NCI-H2029 treated with DMSO at 0.1 percent for 48 hours (cell line): ENCODE measurements at places on chromosomes 5 and 9.

GRCh38 chr5:53984971-53985370, 325.4 kb downstream of the ARL15 start:
- no peak for DNase-seq

- DNase-seq = no peak
These were observed 42.3 kb upstream of the MATR3 start for GRCh38 chr5:139251281-139251687.

DNA sequence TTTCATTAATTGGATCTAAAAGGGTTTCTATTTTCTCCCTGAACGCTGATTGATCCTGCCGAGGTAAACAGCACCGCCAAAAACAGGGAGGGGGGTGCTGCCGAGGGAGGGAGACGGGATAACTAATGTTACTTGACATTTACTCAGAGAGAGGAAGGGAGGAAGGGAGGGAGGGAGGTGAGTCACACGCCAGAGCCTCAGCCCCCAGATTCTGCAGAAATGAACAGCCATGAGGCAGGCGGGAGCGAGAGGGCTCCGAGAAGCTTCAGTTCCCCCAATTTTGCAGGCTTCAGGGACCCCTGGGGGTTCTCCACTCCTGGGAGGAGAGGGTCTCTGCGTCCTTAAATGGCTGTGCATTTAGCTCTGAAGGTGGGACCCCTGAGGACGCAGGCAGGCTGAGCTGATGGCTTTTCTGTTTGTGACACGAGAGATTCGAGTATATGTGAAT, 59.1 kb upstream of the IER5L start:
- DNase-seq = no peak

- DNase-seq = no peak
These were observed 114.7 kb upstream of the IL7R start for GRCh38 chr5:35741971-35742370.

DNA sequence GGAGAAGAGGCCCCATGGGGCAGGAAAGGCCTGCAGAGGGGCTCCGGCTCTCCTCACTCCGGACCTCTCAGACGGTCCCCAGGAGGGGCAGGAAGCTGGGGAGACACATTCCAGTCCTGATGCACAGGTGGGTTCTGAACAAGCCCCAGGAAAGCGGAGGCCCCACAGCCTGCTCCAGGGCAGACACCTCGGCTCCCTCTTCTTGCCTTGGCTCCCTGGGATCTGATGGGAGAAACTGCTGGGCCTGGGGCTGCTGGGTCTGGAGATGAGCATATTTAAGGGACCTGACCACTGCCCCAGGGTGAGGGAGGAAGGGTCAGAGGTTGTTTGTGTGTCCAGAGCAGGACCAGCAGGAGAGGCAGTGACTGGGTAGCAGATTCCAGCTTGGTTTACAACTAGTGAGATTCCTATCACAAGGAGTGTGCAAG, 1.2 kb downstream of the CORO2A start:
- DNase-seq = no peak

- DNase-seq = no peak
These were observed 6.8 kb downstream of the AUH start for GRCh38 chr9:91354881-91355280.

DNA sequence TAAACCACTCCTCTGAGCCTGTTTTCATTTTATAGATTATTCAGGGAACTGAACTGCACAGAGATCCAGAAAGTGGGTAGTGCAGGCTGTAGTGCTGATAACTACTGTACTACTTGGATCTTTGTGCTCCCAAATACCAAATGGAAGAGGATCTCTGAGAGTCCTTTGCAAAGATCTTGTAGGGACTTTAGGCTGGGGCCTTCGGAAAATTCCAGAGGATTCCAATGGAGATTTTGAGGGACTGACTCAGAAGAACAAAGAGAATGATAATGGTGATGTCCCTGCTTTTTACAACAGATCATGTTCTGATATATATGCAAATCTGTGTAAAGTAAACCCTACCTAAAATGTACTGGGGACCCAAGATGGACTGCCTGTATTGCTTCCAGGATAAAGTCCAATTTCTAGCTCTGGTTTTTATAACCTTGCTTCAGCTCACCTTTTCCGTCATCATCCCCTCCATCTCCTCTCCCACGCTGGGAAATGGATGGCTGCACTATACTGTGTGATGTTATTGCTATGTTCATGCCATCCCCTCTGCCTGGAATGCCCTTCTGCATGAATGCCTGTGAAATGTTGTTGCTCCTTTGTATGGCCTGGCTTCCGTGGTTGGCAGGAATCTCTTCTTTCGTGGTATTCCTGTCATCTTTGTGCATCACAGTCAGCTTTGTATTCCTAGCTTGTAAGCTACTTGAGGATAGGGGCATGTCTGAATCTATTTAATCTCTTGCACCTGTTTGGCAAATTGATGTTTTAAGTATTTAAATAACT, 9.7 kb upstream of the PSMD5 start:
- DNase-seq = no peak

DNA sequence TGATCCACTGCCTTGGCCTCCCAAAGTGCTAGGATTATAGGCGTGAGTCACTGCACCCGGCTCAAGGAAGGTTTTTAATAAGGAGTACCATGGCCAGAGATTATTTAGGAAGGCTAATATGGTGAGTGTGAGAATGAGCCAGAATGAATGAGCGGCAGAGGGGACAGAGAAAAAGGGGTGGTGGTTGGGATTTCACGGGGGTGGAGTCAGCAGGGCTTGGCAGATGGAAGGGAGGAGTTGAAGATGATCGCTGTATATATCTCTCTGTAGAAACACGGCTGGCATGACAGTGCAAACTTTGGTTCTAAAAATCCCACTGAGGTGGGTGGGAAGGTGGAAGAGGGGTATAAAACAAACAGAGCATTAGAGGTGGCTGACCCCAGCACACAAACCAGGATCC, 176.7 kb upstream of the TBC1D2 start:
- DNase-seq = no peak

DNA sequence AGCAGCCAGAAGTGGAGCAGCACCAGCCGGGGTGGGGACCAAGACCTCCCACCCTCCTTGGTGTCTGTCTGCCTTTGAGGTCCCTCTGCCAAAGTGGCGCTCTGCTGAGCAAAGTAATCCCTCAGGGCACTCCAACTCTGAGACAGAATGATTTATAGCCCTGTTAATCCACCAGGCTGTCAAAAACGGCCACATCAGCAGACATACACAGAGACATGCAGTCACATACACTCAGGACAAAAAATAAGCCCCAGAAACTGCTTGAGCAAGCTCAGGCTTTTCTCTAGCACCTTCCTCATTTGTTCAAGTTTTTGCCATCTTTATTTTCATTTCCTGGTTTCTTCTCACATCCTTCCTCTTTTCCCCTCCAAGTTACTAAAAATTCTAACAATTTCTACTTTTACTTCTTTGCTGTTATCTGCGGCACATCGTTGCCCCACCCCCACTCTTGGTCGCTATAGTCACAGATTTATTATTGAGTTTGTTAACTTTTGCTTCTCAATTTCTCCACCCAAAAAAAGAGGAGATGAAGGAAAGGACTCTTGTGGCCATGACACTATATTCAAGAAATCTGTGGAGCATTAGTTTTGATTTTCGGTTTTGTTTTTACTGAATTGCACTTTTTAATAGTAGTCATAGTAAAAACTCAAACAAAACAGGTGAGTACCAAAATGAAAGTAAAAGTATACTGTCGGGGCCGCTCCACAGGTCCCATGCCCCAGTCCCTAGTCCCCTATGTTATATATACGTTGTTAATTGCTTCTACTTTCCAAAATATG, 17.4 kb upstream of the ADRB2 start:
- peak; percentile 53 for DNase-seq

- no peak for DNase-seq
These were observed 553 bp downstream of the MAP3K1 start for GRCh38 chr5:56815658-56816545.

GRCh38 chr5:39146831-39147540, 72.4 kb downstream of the FYB1 start:
- no peak for DNase-seq

- DNase-seq = no peak
These were observed 54.2 kb downstream of the GPR107 start for GRCh38 chr9:130107955-130108354.

DNA sequence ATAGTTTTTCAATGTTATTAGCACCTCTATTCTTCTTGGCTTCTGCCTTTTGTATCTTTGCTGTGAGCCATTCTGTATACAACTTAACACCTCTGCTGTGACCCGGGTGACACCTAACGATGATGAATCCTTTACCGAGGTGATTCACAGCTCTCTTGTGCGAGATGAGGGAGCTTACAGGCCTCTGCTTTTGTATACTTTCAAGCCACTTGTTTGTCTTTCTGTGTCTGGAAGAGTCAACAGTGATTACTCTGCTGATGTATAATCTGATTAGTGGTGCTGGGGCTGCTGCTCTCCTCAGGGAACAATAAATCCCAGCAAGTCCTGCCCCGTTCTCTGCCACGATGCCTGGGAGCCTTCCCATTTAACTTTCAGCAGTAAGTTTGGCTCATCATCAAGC, 442.9 kb upstream of the SGCD start:
- no peak for DNase-seq

- DNase-seq = no peak
These were observed 86.2 kb upstream of the RAPGEF1 start for GRCh38 chr9:131826053-131826452.

- DNase-seq = no peak
These were observed 112.5 kb downstream of the UHRF2 start for GRCh38 chr9:6525326-6526045.

GRCh38 chr5:144538845-144539244, 368.2 kb downstream of the KCTD16 start:
- DNase-seq = no peak

GRCh38 chr9:99073985-99074901, 30.7 kb upstream of the TGFBR1 start:
- no peak for DNase-seq

- no peak for DNase-seq
These were observed 218.8 kb downstream of the PRR16 start for GRCh38 chr5:120682851-120683250.

DNA sequence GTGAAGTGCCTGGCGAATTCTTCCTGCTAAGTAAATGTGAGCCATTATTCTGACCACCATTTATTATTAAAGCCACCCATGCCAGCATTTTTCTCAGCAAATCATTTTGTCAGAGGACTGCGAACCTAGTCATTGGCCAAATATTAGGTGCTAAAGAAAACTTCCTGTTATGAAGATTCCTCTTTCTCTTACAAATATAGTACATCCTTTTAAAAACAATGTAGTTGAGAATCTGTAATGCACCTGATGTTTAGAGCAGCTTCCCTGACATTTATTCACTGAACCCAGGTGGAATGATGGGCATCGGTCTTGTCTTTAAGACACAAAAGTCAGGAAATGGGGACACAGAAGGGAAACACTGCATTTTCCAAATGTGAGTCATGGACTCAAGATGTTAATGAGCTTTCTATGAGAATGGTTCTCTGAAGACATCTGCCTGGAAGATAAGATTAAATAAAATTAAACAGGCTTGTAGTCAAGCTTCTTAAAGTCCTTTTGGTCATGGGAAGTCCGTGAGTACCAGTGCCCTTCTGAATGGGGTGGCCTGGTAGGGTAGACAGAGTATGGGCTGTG, 290.6 kb downstream of the FBXL7 start:
- DNase-seq = no peak

DNA sequence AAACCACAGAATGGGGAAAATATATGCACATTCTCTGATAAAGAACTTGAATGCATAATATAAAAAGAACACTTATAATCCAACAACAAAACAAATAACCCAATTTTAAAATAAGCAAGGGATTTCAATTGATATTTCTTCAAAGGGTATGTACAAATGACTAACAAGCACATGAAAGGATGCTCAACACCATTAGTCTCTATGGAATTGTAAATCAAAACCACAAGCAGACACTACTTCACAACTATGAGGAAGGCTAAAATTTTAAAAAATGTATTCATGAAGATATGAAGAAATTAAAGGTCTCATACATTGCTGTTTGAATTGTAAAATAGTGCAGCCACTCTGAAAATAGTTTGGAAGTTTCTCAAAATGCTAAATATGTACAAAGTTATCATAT, 78.9 kb upstream of the GAS1 start:
- no peak for DNase-seq

DNA sequence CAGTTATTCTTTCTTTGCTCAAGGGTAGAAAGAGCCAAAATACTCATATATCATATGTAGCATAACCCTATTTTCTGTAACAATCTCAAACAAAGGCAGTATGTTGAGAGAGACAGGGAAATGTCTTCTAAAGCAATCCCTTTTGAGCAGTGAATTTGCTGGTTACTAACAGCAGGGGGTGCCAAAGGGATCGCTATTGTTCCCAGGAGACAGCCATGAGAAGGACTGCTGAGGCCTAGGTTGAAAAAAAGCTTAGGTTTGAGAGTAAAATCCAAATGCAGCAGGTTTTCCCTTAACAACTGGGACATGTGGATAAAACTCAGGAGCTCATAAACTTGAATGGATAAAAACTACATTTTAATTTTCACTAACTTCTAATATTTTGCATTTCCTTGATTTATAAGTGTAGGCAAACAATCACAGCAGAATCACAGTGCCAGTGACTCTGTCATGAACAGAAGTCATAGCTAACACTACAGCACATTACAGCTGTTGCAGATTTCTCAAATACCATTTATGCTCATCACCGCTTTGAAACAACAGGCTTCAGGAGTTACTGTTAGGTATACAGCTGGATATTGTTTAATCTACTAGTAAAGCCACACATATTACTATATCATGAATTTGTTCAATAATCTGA, 148.4 kb downstream of the MAPKAP1 start:
- peak; percentile 62 for DNase-seq

DNA sequence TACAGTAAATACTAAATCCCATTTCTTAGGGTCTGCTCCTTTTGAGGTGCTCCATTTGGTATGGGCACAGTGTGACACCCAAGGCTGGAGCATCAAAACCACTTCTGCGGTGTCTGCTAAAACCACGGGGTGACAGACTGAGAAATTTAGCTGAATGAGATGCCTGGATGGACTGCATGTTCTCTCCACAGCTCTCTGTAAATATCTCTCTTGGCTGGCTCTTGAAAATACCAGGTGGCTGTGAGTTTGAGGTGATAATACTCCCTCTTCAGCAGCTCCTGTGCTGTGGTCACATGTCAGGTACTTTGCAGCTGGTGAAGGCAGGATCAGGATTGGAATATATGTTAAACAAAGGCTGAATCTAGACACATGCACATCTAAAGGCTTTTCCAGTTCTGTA, 93.7 kb upstream of the SIMC1 start:
- peak; percentile 15 for DNase-seq

DNA sequence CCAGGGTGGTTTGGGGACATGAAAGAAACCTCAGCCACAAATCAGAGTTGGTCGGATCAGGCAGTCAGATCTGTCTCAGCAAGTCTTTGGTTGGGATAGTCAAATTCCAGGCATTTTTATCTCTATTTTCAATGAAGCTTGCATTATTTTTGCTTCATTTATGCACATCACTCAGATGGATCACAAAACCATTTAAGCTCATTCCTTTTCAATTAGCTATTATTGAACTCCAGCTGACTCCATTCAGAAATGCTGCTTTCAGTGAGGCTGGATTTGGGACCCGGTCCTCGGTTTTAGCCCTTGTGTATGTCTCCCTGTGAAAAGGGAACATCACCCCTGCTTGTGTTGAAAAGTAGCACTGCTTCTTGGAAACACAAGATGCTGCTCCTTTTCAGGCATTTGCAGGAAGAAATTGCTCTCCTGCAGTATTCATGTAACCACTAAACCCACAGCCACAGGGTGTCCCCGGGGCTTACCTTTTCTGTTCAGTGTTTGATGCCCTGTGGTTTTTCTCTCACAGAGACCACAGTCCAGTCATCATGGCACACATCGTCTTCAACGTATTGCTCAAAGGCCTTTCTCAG, 232.9 kb downstream of the NFIB start:
- no peak for DNase-seq
